ENCODE measurements at places on chromosomes 6 and 20.

DNA sequence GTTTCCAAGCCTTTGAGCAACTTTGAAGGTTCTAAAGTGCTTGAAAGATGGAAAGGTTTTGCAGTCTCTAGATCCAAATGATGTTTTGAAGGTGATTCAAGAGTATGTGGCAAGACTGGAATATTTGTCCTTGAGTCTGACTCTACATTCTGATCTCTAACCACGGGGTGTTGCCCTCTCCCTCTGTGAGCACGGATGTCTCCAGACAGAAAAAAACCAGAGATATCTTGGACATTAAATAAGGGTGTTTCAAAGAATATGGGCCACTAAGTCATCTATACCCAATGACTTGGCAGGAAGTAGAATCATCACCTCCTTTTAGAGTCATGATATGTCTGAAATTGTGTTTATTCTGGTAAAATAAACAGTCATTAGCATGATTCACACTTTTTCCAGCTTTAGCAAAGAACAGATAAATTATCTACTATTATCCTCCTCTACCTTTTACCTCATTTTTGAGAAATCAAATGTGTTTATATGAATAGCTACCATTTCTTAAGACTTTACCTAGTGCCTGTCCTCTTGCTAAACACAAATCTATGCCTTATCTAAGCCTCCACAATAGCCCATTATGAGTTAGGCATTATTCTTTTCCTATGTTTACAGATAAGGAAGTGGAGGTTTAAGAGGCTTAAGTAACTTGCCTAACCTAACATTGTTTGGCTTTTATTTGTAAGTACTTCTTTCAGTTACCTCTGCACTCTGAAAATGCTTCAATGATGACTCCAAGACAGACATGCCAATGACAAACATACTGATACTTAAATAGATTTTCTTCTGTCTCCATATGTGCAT, 384.4 kb downstream of the BMP2 start:
- DNase-seq, result no peak

- DNase-seq, result no peak
Observed at GRCh38 chr6:42820512-42821340, 38.9 kb downstream of the BICRAL start.

DNA sequence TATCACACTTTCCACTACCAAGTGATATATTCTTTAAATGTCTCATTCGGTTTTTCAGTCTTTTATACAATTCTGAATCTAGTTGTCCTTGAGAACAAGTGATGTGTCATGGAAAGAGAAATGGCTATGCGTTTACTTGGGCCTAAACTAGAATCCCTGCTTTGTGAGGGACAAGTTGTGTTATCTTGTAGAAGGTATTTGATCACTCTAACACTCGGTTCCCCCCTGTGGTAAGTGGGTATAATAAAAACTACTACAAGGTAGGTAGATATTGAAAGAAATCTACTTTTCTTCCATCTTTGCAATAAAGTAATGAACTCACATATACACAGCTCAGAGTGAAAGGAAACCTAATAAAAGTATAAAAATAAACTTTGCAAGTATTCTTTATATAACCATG, 108.9 kb downstream of the MANEA start:
- DNase-seq, result no peak

DNA sequence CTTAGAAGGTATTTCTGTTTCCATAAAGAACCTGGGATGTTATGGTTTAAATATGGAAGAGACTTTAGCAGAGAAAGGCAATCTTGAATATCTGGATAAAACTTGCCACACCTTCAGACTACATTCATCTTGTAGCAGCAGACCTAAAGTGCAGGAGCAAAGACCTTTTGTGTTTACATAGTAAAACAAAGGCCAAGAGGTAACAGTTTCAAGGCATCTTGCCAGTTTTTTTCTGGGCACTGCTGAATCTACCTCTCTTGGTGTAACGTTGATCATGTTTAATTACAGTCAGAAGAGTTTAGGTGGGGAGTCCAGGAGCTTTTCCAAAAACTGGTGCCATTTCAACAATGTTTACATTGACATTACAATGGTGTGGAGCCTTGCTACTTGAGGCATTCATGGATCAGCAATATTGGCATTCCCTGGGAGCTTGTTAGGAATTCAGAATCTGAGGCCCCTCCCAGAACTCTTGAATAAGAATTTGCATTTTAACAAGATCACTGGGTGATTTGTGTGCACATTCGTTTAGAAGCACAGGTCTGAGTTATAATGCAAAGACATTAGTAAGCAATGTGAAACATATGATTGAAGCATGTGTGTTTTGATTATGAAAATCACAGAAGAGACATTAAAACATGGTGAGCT, 94.5 kb downstream of the F13A1 start:
- no peak for DNase-seq

GRCh38 chr20:55342822-55343221, 662.5 kb downstream of the CBLN4 start:
- no peak for DNase-seq

- DNase-seq, result no peak
Observed at GRCh38 chr6:124990988-124991387, 28.8 kb downstream of the RNF217 start.

DNA sequence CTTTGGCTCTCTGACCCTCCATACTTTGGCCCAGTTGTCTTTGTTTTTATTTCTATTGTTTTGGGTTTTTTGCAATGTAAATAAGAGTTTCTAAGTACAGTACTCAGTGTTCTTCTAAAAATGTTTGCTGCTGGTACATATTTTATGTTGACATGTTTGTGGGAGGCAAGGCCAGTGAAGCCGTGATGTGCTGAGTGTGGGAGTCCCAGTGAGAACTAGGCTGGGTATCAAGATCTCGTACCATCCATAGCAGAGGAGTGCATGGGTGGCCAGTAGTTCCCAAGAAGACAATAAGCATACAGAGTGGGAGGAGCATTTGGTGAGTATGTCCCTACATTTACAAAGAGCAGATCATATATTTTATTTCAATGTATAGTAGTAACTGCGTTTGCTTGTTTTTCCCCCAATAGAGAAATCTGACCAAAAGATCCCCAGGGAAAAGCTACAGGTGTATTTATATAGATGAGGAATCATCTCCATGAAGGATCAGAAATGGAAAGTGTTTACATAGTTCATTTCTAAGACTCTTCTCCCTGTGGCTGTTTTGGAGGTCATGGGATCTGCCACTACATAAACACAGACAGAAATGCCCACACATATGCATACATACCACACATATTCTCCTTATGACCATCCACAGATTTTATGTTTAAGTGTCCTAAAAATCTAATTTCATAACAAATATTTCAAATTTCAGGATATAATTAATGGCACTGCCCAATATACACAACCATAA, 285.9 kb downstream of the ALDH8A1 start:
- DNase-seq, result no peak

- DNase-seq, result no peak
Observed at GRCh38 chr6:10977231-10977968, 66.7 kb downstream of the ELOVL2 start.

DNA sequence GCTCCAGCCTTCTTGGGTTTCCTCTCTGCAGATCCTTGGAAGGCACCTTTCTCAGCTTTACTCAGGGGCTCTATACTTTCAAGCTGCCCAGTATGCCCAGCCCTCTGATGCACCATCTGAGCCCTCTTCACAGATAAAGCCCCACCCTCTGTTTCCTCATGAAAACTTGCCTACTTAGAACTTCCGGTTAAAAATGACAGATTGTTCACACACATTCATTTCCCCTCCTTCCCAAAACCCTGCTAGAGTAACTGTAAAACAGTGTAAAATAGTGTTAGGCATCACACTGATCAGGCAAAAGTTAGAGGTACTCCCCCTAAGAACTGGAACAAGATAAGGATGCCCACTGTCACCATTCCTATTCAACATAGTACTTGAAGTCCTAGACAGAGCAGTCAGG, 14.0 kb upstream of the GCM1 start:
- no peak for DNase-seq

- no peak for DNase-seq
Observed at GRCh38 chr6:35633579-35634089, 55.1 kb downstream of the FKBP5 start.

- DNase-seq, result no peak
Observed at GRCh38 chr6:142966294-142966693, 21.3 kb upstream of the HIVEP2 start.

DNA sequence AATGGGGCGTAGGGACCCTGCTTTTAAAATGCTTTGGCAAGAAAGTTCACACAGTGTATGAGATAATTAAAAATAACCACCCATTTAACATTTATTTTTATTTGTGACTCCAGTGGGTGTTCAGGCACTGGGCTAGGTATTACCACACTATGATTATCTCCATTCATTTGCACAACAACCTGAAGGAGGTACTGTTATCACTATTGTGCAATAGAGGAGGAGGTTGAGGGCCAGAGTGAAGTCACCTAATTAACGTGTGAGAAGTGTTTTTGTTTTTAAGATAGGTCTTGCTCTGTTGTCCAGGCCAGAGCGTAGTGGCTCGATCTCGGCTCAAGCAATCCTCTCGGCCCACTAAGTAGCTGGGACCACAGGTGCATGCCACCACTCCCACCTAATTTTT, 29.2 kb downstream of the MAK start:
- no peak for DNase-seq

DNA sequence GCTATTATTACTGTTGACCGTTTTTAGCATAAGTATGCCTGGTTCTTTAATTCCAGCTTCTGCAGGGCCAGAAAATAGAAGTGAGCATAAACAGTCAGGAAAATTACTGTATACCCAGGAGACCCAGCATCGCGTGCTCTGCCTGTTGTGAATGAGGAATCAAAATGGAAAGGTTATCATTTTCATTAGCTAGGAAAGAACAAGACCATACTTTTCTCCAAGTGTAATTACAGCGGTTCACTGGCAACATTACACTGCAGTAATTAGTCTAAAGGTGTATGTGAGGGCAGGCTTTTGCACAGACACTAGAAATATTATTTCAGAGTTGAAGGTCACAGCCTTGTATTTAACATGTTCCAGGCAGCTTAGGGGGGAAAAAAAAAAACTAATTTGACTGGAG, 403.8 kb upstream of the SOX4 start:
- no peak for DNase-seq

- DNase-seq, result no peak
Observed at GRCh38 chr6:144678844-144679243, 393.7 kb downstream of the UTRN start.

- DNase-seq, result no peak
Observed at GRCh38 chr6:114158411-114158810, 184.4 kb downstream of the HS3ST5 start.

GRCh38 chr6:102736941-102737368, 1343.4 kb downstream of the GRIK2 start:
- no peak for DNase-seq

GRCh38 chr6:103277936-103278335, 1581.8 kb downstream of the HACE1 start:
- no peak for DNase-seq

DNA sequence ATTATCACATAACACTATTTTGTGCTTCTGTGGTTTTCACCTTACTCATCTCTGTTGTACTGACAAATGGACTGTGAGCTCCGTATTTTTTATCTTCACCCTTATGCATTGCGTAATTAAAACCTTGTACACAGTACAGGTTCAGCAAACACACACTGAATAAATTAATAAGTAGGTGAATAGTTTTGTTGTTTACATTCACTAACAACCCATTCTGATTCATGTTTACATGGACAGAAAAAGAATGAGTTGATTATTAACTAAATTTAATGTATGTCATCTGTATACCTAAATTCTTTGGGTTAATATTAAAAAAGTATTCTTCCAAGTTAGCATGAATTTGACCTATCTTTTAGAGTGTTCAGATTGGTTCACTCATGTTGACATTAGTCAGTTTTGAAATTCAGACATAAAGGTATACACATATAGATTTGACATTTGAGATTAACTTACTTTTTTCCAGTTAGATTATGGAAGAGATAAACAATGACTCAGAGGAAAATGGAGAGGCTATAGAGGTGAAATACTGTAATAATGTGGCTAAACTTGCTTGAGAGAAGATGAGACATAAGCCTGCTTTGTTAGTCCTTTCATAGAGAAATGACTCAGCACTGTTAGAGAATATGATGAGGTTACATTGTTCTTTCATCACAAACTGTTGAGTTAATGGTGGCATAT, 541.7 kb upstream of the FLRT3 start:
- no peak for DNase-seq

- peak; percentile 52 for DNase-seq
Observed at GRCh38 chr6:158031381-158032353, 50.0 kb downstream of the SYNJ2 start.

DNA sequence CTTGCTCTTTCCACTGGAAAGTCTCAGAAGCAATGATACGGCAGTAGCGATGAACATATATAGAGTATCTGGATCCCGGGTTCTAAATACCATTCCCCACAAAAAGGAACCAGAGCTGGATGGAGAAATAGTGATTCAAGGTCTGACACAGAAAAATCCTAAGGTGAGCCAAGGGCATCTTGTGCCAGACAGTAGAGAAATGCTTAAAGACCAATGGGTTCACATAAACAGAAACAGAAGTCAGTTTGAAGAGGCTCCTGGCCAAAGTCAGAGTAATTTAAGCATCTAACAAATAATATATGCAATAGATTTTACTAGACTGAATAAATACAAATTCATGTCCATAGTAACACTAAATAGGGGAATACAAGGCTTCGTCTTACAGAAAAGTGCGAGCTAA, 54.7 kb downstream of the RGS17 start:
- no peak for DNase-seq

DNA sequence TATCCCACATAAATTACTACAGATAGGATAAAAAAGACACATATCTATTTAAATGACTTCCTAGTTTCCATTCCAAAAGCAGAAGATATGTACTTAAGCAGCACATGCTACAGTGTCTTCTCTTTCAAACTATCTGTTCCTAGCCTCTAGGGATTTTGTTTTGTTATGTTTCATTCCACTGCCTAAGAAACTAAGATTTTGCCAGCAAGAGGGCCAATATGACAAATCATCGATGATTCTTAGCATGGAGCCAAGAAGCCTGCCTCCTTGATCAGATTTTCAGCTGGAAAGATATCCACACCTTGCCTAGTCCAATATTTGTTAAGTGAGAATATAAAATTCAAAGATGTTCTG, 7.0 kb downstream of the SNX5 start:
- no peak for DNase-seq

GRCh38 chr6:115667478-115668026, 393.1 kb downstream of the FRK start:
- no peak for DNase-seq

GRCh38 chr6:35470663-35471120, 2.5 kb downstream of the RPL10A start:
- no peak for DNase-seq

DNA sequence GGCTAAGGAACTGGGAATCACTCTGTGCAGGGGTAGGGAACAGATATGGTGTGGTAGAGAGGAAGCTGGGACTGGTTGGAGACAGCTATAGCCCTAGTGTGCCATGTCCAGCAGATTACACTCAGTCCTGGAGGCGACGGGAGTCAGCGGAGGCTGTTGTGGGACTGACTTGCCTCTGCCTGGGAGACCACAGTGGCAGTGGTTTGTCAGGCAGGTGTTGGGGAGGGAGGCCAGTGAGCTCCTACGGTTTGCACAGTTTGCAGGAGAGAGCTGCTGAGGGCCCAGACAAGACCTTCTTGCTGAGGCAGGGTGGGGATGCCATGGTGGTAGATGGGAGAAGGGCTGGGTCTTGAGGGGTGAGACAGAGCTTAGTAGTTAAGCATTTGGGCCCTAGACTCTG, 4.9 kb downstream of the PLCG1 start:
- peak; percentile 35 for DNase-seq
